GM23248 (cell line): ENCODE measurements at places on chromosomes 16 and 17. TPM values are rescaled to one million over a fixed set of nuclear protein-coding genes. Genes with fewer than 3 reads are reported as not detected.

The TTLL6 gene
- not detected in 2 replicates for total RNA-seq

The CDH8 gene
- not detected in 2 replicates for total RNA-seq

DNA sequence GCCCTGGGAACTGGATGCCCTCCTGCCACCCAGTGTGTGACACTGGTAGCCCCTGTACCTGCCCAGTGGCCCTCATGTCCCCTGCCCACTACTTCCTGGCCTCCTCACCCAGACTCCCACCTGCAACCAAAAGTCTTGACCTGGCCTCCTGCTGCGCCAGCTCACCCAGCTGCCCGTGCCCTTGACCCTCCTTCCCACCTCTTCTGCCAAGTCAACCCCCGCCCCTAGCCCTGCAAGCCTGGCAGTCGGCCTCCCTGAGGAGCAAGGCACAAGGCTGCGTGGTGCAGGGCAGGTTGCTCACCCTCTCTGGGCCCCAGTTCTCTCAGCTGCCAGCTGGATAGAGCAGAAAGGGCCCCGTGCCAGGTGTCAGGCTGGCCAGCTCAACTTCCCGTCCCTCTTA, 12.3 kb upstream of the FAM83G start:
- no peak for DNase-seq

GRCh38 chr17:74433421-74434121, 1.7 kb downstream of the GPRC5C start:
- no peak for DNase-seq

- DNase-seq = no peak
Observed at GRCh38 chr17:32875230-32875917, 1.6 kb downstream of the MYO1D start.

- DNase-seq = peak; percentile 35
Observed at GRCh38 chr16:86379505-86379846, 130.9 kb upstream of the FOXF1 start.
